Naive thymus-derived CD4-positive, alpha-beta T cell (primary cell): ENCODE measurements at places on chromosomes 3 and 15. TPM values are rescaled to one million over a fixed set of nuclear protein-coding genes. Genes with fewer than 3 reads are reported as not detected.

The SH2D7 gene
- not detected for total RNA-seq

DNA sequence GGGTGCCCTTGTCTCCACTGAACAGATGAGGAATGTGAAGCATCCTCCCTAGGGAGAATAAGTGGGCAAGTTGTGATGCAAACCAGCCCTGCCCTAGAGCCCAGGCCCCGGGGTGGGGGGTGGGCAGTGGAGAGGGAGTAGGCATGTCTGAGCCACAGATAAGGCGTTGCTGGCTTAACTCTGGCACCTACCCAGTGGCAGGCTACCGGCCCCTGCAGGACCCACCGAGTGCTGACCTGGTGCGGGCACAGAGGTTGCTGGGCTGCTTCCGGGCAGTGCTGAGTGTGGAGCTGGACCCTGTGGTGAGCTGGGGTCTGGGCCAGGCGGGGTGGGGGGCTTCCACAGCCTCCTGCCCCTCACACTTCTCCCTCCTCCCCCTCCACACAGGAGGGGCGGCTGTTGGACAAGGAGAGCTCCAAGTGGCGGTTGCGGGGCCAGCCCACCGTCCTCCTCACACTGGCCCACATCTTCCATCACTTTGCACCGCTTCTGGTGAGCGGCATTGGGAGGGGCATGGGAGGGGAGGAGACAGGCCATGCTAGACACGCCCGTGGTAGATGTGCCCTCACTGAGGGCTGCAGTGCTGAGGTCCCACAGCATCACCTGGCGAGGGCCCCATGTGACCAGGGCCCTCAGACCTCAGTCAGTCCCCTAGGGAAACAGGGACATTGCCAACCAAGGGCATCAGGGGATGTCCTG, 10.1 kb downstream of the RNF123 start:
- peaks cover 62% of the 10 kb centered on the region for H3K36me3 ChIP-seq
- H3K4me1 ChIP-seq: no peaks in the 10 kb centered on the region
- no peak for DNase-seq
- H3K4me3 ChIP-seq: no peak overlapping the region

The ST3GAL6 gene
- total RNA-seq: 1.2 TPM in 1 of 2 replicates, not detected in the other

- no peaks in the 10 kb centered on the region for H3K27me3 ChIP-seq
- DNase-seq: no peak
- H3K4me1 ChIP-seq: peaks cover 14% of the 10 kb centered on the region
- H3K27ac ChIP-seq: no peak overlapping the region
- peaks cover 29% of the 10 kb centered on the region for H3K36me3 ChIP-seq
- no peak overlapping the region for H3K4me3 ChIP-seq
Observed at GRCh38 chr15:49145651-49146609, 9.5 kb downstream of the COPS2 start.

The MAGI1 gene
- not detected for total RNA-seq

DNA sequence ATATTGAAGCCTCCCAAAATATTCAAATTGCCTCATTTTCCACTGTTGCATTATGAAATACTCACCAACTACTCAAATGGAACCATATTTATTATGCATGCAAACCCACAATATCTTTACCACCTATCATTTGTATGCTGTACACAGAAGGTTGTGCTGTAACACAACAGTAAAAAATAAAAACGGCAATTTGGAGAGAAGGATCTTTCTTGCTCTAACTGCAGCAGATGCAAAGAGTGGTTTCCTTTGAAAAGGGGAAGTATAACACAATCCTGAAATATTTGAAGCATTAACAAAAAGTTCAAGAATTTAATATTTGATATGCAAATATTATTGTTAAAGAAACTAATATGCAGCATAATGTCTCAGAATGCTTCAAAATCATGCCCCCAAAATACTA, 244.5 kb upstream of the SUCLG2 start:
- no peak for DNase-seq
- H3K27me3 ChIP-seq: no peaks in the 10 kb centered on the region
- no peak overlapping the region for H3K4me3 ChIP-seq
- no peaks in the 10 kb centered on the region for H3K36me3 ChIP-seq

GRCh38 chr3:150172356-150172755, 201.7 kb upstream of the PFN2 start:
- H3K4me1 ChIP-seq: no peaks in the 10 kb centered on the region
- H3K27me3 ChIP-seq: no peaks in the 10 kb centered on the region
- no peaks in the 10 kb centered on the region for H3K36me3 ChIP-seq
- no peak overlapping the region for H3K4me3 ChIP-seq
- no peak for DNase-seq

- DNase-seq: no peak
- H3K27me3 ChIP-seq: no peaks in the 10 kb centered on the region
- no peaks in the 10 kb centered on the region for H3K4me1 ChIP-seq
- H3K27ac ChIP-seq: no peak overlapping the region
- H3K4me3 ChIP-seq: no peak overlapping the region
Observed at GRCh38 chr3:62798000-62798399, 77.2 kb downstream of the CADPS start.

The RTP1 gene
- not detected for total RNA-seq

GRCh38 chr15:63351170-63351569, 30.5 kb downstream of the CA12 start:
- H3K4me3 ChIP-seq: no peak overlapping the region
- no peaks in the 10 kb centered on the region for H3K4me1 ChIP-seq
- no peak overlapping the region for H3K27ac ChIP-seq
